ENCODE measurements at places on chromosomes 2 and 18.
A peak's percentile ranks its signal among the peaks of the same experiment; 100 is the strongest.

GRCh38 chr2:7516484-7517063 is 599.4 kb downstream of the RNF144A start:
- DNase-seq: no peak

DNA sequence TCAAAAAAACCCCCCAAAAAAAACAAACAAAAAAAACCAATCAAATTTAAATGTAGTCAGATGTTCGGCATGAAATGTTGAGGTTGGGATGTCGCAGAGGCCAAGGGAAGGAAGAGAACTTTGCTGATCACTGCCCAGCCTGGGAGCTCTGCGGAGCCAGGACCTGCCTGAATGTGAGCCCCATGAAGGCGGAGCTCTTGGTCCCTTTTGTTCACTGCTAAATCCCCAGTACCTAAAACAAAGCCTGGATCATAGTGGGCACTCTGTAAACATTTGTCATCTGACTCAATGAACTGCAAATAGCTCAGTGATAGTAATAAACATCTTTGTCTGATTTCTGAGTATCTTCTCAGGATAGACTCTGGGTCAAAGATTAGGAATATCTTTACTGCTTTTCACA is 64.0 kb downstream of the NGEF start:
- DNase-seq: no peak

- no peak for DNase-seq
Measured at GRCh38 chr18:73987247-73987980, 160.2 kb downstream of the FBXO15 start.

GRCh38 chr2:51619961-51620360 is 588.0 kb upstream of the NRXN1 start:
- DNase-seq: no peak

DNA sequence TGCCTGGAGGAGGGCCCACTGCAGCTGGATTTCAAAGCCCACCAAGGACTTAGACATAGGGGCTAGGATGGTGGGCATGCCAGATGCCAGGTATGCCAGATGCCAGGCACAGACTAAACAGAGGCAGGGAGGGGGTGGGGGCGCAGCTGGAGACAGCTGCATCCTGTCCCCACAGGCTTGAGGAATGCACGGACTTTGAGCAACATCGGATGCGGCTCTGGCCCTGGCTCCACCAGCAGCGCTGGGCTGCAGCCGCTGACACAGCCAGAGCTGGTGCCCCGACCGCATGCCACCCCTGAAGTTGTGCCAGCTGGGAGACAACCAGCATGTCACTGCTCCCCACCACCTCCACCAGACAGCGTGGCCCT is 39.5 kb downstream of the AQP12A start:
- DNase-seq: peak; percentile 30

GRCh38 chr18:9803698-9804516 is 81.9 kb upstream of the TXNDC2 start:
- DNase-seq: peak; percentile 31

DNA sequence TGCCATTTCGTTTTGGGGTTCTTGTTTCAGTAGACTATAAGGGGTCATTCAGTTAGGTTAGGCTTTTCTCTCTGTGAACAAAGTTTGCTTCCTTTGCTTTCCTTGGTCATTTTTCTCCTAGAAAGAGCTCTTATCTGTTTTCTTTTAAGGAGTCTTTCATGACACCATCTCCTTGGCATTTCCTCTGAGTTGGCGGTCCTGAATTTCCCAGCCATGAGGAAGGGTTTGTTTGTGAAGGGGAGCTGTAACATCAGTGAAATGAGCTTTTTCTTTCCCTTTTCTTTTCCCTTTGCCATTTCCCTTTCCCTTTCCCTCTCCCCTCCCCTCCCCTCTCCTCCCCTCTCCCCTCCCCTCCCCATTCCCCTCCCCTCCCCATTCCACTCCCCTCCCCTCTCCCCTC is 61.7 kb downstream of the MAP4K4 start:
- no peak for DNase-seq

DNA sequence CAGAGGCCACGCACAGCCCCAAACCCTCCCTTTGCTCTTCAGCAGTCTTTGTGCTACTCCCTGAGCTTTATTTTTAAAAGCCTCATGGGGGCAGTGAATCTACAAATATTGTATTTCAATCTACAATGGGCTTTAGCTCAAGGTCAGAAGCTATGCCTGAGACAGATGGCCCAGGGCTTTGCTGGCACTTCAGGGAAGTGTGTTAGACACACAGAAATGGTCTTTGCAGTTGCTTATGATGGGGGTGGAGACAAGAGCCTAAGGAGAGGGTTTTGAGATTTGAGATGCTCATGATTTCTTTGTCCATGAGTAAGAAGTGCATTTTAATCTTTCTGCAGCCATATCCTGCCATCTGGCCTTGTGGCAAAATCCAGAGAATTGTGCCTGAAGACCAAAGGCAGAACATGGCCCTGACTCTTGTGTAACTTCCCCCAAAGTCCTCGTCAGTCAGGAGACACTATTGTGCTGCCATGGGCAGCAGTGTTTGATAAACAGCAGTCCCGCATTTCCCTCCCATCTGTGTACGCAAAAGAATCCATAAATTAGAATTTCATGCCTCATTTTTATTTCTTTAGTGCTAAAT is 92.6 kb downstream of the VAPA start:
- DNase-seq: peak; percentile 8

DNA sequence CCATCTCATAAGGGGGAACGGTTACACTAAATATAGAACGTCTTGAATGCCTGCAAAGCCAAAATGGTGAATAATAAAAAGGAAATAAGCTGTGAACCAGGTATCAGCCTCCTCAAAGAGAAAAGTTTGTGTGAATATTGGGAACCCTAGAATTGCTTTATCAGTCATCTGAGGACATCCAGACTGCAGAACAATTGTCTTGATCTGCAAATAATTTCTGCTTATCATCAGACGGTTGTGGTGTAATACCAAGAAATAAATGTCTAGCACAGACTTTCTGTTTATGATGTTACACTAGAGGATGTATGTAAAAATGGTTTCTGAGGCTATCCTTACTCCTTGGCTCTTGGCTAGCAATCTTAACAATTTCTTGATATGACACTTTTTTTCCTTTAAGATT is 53.5 kb upstream of the SLC25A52 start:
- no peak for DNase-seq

GRCh38 chr2:171158790-171159371 is 1.8 kb downstream of the TLK1 start:
- peak; percentile 67 for DNase-seq

GRCh38 chr18:48982266-48982665 is 31.5 kb upstream of the SMAD7 start:
- no peak for DNase-seq

- DNase-seq: no peak
Measured at GRCh38 chr18:5966514-5966913, 71.2 kb upstream of the TMEM200C start.

GRCh38 chr2:30339071-30339470 is 107.7 kb downstream of the LBH start:
- DNase-seq: no peak

GRCh38 chr2:138708682-138709241 is 71.4 kb downstream of the NXPH2 start:
- no peak for DNase-seq

GRCh38 chr2:41910126-41910525 is 137.7 kb upstream of the PKDCC start:
- no peak for DNase-seq

DNA sequence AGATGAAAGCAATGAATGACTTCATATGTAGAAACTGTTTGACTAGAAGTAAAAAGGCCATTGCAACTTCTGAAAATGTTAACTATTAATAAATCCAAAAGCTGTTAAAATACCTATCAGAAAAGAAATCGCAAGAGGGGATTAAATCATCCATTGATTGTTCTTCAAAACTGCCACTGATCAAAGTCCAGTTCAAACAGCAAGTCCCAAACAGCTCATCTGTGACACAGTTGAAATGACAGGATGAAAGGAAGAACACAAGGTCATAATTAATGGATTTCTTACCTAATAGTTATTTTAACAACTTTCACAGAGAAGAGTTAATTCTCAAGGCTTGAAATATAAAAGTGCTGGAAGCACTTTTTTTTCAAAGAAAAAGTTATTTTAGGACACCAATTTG is 90.4 kb downstream of the SESTD1 start:
- no peak for DNase-seq

- DNase-seq: no peak
Measured at GRCh38 chr2:45869165-45869501, 217.7 kb downstream of the PRKCE start.

All from G401 (cell line).